Fibroblast of skin of scalp (primary cell): ENCODE measurements at places on chromosomes 5 and 9.

DNA sequence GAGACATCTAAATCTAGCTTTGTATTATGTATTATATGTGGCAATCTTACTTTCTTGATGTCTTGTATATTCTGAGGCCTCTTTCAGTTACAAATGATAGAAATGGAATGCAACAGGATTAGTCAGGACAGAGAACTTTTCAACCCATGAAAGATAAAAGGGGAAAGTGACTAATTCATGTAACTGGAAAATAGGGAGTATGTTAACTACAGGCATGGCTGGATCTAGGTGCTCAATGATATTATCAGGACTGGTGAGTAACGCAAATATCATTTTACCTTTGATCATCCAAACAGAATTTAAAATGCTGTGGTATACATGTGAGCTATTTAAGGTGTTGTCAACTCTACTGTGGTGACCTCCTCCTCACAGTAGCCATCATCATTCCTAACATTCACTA lies 215.7 kb upstream of the GLRA1 start:
- no peak for DNase-seq

- DNase-seq: peak; percentile 39
These were observed 608.3 kb upstream of the NUDT12 start for GRCh38 chr5:104170926-104171325.

DNA sequence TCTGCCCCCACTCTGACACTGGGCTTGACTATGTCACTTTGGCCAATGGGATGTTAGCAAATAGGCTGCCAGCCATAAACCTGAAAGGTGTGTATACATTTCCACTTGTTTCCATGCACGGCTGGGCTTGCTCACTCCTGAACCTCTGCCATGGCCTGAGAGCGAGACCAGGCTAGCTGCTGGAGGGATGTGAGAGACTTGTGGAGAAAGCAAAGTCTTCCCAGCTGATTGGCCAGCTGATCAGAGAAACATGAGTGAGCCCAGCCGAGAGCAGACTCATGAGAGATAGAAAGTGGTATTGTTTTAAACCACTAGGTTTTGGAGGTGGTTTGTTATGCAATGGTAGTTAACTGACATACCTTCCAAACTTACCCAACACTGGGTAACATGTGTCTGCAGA lies 13.9 kb downstream of the FAM193B start:
- no peak for DNase-seq

DNA sequence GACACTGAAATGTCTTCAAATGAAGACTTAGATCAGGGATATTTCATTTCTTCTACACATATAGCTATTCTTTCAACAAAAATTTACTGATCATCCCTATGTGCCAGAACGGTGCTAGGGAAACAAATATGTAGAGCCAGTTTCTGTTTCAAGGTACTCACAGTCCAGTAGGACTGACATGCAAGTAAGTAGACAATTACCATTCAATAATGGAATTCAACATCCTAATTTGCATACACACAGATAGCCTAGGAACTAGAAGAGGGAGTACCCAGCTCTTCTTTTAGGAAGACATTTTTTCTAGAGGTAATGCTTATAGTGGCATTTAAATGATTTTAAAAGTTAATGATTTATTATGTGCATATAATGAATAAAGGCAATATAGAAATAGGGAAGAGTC lies 388.8 kb downstream of the ZSWIM6 start:
- no peak for DNase-seq

- no peak for DNase-seq
These were observed 45.7 kb upstream of the IRX2 start for GRCh38 chr5:2797160-2797559.
